ENCODE measurements at places on chromosomes 12 and 14. TPM values are rescaled to one million over a fixed set of nuclear protein-coding genes. Genes with fewer than 3 reads are reported as not detected.

Gene CLEC2A
- total RNA-seq, result not detected

Gene KRT81
- not detected for total RNA-seq

Gene AQP6
- not detected for total RNA-seq

Gene GRIN2B
- not detected for total RNA-seq

Gene PELI2
- total RNA-seq, result 10.9 TPM

Gene TOMM20L
- not detected for total RNA-seq

Gene KCNMB4
- 0.37 TPM for total RNA-seq

Gene SLC17A8
- under 0.01 TPM for total RNA-seq

Gene KRT6B
- total RNA-seq, result not detected

Gene GALNT9
- total RNA-seq, result 0.39 TPM

Gene IL31
- not detected for total RNA-seq
